Tracheal epithelial cell (primary cell): ENCODE measurements at places on chromosomes 7 and 10. TPM values are rescaled to one million over a fixed set of nuclear protein-coding genes. Genes with fewer than 3 reads are reported as not detected.

CHN2 gene
- not detected in 2 replicates for total RNA-seq

BHLHA15 gene
- total RNA-seq = 0.85 and 3.4 TPM in 2 replicates

ANXA8L1 gene
- 183 and 261 TPM in 2 replicates for total RNA-seq

ITIH2 gene
- total RNA-seq = not detected in 2 replicates

ZNF777 gene
- total RNA-seq = 4.3 and 5.5 TPM in 2 replicates

CLDN4 gene
- total RNA-seq = 60.3 and 251 TPM in 2 replicates

NPFFR1 gene
- not detected in 2 replicates for total RNA-seq

TMEM229A gene
- not detected in 2 replicates for total RNA-seq

WNT2 gene
- total RNA-seq = not detected in 2 replicates

MAPK8 gene
- total RNA-seq = 50.8 and 59.5 TPM in 2 replicates

GJD4 gene
- total RNA-seq = not detected in 2 replicates

UPF2 gene
- 11.6 and 14.1 TPM in 2 replicates for total RNA-seq

ADIRF gene
- total RNA-seq = 2.4 and 72.5 TPM in 2 replicates
